Activated CD4-positive, alpha-beta T cell treated with anti-CD3 and anti-CD28 coated beads for 24 hours (primary cell): ENCODE measurements at places on chromosomes 2 and 18.
A peak's percentile ranks its signal among the peaks of the same experiment; 100 is the strongest.

DNA sequence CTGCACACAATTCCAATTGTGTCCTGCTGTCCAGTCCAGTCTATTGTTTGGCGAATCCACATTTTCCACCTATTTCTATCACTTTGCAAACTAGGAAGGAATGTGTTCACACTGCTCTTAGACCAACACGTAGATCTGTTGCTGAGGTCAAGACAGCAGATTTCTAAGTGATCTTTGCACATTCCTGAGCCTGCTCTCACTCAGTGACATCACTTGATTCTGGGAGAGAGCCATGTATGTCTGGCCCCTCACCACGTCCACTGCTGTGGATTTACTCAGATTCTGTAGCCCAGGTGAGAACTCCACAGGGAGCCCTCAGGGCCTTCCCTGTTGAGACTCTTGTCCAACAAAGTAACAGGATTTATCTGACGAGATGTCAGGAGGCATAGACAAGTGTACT is 317.2 kb downstream of the TSN start:
- DNase-seq, result no peak

GRCh38 chr2:198465970-198466369 is 661.6 kb downstream of the PLCL1 start:
- DNase-seq, result no peak

- DNase-seq, result no peak
These were observed 141.7 kb downstream of the RTN4 start for GRCh38 chr2:54908591-54908990.

DNA sequence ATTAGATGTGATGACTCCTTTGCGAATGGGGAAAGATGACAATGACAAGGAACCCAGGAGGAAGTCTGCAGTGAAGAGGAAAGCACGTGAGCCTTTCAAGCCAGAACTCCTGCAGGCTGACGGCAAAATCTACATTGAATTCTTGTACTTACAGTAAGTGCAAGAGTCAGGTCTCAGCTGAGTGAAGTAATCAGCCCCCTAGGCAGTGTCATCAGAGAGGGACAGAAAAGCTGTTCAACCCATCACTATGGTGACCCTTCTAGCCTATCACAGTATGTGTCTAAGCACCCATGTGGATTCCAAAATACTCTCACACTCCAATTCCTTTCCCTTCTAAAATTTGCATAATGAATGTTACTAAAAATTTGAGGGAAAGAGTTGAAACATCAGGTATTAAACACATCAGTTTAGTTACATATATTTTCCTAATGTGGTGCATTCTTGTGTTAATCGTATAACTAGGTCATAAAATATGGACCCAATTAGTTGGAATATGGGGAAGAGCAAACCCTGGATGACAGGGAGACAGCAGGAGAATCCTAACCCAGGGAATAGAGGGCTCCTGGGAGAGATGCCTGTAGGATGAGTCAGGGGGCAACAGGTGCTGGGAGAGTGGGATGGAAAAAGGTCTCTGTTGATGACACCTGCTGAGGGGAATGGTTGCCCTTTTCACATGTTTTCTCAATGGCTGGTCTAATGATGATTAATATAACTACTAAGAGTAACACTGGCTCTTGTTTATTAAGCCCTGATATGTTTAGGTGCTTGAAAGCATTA is 39.5 kb downstream of the VWC2L start:
- no peak for DNase-seq

GRCh38 chr2:206361407-206362045 is 81.8 kb upstream of the ADAM23 start:
- no peak for DNase-seq

DNA sequence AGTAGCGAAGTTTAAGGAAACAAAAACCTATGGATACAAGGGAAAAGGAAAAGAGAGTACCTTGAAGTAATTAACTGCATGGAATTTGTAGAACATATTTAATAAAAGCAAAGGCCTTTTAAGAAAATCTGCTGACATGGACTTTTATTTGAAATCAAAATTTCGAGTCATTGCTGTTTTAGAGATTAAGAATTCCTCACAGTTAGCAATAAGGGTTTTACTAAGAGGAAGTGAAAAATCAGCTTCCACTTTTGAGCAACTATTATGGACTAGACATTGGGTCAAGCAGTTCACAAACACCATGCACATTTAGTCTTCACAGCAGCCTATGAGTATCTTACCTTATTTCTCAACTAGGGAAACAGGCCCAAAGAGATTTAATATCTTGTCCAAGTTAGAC is 876.3 kb downstream of the BCL11A start:
- DNase-seq, result no peak

DNA sequence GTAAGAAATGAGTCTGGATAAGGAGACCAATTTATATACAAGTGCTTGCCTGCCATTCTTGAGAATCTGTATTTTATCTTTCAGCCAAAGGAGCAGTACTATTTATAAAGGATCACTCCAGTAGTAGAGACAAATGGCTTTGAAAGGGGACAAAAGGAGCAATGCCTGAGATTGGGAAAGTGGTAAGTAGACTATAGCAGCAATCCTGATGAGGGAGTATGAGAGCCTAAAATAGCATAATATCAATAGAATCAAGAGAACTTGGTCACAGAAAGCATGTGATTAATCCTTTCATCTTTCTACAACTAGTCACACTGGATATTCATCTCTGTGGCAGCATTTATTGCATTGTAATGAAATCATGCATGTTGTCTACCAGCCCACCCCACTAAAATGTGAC is 20.2 kb downstream of the NRXN1 start:
- no peak for DNase-seq

DNA sequence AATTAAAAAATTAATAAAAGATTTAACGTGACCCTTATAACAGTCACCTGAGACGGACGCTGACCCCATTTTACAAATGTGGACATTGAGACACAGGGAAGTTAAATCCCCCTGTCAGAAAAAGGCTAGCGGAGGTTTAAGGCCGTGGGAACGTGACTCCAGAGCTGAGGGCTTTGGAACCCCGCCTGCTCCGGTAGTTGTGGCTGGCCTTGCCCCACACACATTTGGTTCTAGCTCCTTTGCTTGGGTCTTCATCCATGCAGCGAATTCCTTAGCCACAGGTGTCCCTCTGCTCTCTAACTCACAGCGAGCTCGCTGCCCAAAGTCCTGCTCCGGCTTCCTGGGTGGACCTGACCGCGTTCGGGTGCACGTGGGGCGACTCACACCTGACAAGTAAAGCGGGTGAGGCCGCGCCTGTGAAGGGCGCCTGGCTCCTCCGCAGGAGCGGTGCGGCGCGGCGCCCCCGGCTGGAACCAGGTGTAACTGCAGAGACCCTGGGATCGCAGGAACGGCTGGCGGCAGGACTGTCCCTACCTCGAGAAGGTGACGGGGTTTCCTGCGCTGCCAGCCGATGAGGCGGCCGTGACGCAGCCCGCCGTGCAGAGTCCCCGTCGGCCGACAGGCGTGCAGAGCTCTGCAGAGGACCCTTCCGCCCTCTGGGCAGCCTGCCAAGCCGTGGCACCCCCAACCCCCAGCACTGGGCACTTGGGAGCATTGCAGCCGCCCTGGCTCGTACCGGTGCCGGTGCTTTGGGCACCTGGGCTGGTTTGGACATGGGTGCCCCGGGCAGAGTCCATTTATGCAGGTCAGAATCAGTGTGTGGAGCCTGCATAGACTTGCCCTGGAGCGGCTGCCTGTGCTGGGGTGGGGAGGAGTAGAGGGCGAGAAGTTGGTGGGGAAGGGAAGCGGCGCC is 2.4 kb upstream of the PROC start:
- peak; percentile 73 for DNase-seq

DNA sequence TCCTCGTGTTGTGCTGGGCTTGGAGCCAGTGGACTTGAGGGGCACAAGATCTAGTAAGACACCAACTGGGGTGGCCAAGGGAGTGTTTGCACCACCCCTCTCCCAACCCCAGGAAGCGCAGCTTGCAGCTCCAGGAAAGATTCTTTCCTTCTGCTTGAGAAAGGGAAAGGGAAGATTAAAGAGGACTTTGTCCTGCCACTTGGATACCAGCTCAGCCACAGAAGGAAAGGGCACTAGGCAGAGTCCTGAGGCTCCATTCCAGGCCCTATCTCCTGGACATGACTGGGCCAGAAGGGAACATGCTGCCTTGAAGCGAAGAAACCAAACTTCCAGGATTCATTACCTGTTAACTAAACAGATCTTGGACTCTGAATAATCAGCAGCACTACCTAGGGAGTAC is 44.9 kb upstream of the UGP2 start:
- no peak for DNase-seq

DNA sequence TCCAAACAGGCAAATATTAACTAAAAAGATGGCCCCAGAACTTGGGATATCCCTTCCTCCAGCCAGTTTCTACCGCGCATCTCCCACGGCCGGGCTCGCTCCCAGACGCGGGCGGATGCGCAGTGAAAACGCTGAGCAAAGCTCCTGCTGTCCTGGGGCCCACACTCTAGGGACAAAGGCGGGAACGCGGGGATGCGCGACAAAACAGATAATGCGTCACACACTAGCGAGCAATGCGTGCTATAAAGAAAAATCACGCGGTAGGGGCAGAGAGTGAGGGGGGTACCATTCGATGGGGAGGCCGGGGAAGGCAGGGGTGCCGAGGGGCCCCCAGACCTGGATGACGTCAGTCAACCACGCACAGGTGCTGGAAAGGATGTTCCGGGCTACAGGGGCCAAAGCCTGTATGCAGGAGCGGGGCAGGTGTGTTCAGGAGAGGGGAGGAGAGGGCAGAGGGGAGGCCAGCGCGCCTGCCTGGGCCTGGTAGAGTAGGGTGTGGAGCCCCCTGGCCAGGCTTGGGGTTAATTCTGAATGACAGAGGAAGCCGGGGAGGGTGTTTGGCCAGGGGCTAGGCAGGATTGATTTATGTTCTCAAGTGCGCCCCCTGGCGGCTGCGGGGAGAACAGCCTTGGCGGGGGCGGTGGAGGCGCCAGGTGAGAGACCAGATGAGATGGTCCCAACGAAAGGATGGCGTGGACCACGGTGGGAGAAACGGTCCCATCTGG is 14.9 kb upstream of the ITM2C start:
- peak; percentile 69 for DNase-seq

GRCh38 chr2:173990970-173991819 is 26.0 kb upstream of the SP3 start:
- no peak for DNase-seq

- DNase-seq, result no peak
These were observed 260.0 kb downstream of the ATAD2B start for GRCh38 chr2:23666980-23667357.

GRCh38 chr18:31301201-31301655 is 16.7 kb upstream of the DSG1 start:
- no peak for DNase-seq

- no peak for DNase-seq
These were observed 120.2 kb upstream of the TMEFF2 start for GRCh38 chr2:192314800-192315481.

GRCh38 chr2:155980941-155981560 is 351.5 kb downstream of the NR4A2 start:
- DNase-seq, result no peak

- DNase-seq, result no peak
These were observed 3.0 kb upstream of the SKOR2 start for GRCh38 chr18:47254341-47254939.

- peak; percentile 10 for DNase-seq
These were observed at the start of gene POMC for GRCh38 chr2:25168256-25169072. POMC (minus strand) TSS chr2:25168580; CDS start chr2:25164772, 3,808 bp downstream.

GRCh38 chr2:132646540-132647108 is 23.4 kb downstream of the LYPD1 start:
- DNase-seq, result no peak

GRCh38 chr18:8966821-8967220 is 135.7 kb upstream of the NDUFV2 start:
- DNase-seq, result no peak

DNA sequence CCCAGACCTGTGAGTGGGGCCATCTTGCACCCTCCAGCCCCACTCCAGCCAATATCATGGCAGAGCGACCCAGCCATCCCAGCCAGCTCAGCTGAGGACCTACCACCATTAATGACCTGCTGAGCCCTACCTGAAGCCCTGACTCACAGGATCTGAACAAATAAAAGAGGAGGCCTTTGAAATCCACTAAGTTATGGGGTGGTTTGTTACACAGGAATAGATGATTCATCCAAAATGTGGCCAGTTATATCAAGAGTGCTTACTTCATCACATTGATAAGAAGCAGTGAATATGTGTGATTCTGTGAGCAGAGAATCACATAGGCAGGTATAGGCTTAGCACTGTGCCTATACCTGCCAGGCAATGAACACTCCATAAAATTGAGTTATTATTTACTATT is 34.7 kb upstream of the FAM124B start:
- no peak for DNase-seq

DNA sequence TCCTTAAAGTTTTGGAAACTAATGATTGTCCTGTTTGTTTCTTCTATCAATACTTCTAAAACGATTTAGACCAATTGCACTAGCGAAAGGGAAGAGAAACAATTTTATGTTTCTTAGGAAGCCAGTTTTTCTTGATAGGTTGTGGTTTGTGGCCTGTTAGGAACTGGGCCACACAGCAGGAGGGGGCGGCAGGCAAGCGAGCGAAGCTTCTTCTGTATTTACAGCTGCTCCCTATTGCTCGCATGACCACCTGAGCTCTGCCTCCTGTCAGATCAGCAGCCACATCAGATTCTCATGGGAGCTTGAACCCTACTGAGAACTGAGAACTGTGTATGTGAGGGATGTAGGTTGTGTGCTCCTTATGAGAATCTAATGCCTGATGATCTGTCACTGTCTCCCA is 201.5 kb upstream of the PXDN start:
- DNase-seq, result no peak

- no peak for DNase-seq
These were observed 876.1 kb upstream of the FAM98A start for GRCh38 chr2:34475156-34475555.

DNA sequence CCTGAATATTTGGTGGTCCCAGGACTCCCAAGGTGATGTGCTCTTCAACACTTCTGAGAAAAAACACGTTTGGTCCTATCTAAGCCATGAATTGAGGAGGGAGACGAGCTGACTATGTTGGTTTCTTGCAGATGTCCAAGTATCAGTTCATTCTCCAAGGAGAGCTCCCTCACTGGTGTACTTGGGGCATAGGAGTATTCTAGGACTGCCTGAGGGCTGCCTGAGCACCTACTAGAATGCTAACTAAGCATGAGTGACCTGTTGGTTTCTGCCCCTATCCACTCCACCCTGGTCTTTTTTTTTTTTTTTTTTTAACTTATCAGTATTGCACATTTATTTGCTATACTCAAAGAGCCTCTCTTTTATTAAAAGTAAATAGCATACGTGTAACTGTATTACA is 200.5 kb upstream of the FANCL start:
- DNase-seq, result no peak

DNA sequence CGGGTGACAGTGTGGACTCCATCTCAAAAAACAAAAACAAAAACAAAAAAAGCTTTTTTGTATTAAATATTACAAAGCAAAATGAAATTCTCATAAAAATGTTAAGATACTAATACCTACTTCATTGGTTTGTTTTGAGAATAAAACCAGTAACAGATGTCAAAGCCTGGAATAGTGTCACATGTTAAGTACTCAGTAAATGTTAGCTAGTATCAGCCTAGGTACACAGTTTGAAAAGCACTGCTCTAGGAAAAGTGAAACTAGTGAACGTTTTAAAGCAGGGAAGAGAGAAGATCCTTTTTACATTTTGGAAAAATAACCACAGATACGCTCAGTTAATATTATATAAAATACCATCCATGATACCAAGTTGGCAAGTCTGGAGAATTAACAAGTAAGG is 37.1 kb upstream of the ADAM17 start:
- DNase-seq, result no peak
